ENCODE measurements at places on chromosomes 11 and 22. TPM values are rescaled to one million over a fixed set of nuclear protein-coding genes. Genes with fewer than 3 reads are reported as not detected.

TSPAN32 gene
- polyA plus RNA-seq: 82.5 TPM

MMP7 gene
- polyA plus RNA-seq: not detected

NAGA gene
- 200 TPM for polyA plus RNA-seq

SYCE3 gene
- 1.9 TPM for polyA plus RNA-seq

PARVA gene
- polyA plus RNA-seq: not detected

SCUBE1 gene
- polyA plus RNA-seq: 0.26 TPM

EED gene
- polyA plus RNA-seq: 17.8 TPM

ISX gene
- not detected for polyA plus RNA-seq

MMP13 gene
- not detected for polyA plus RNA-seq

KRTAP5-11 gene
- polyA plus RNA-seq: not detected

HORMAD2 gene
- polyA plus RNA-seq: not detected

SCYL1 gene
- 29.7 TPM for polyA plus RNA-seq

INPP5J gene
- polyA plus RNA-seq: not detected

LMO2 gene
- polyA plus RNA-seq: 140 TPM

PIWIL4 gene
- 1.1 TPM for polyA plus RNA-seq

OR56A1 gene
- not detected for polyA plus RNA-seq

FHIP1B gene
- 14.2 TPM for polyA plus RNA-seq

P4HA3 gene
- polyA plus RNA-seq: 0.04 TPM

APOA1 gene
- polyA plus RNA-seq: not detected

GAL3ST1 gene
- polyA plus RNA-seq: not detected

CNTF gene
- not detected for polyA plus RNA-seq

NPAS4 gene
- not detected for polyA plus RNA-seq

AIFM3 gene
- polyA plus RNA-seq: 40.9 TPM

LTBP3 gene
- 26.9 TPM for polyA plus RNA-seq

FAM181B gene
- not detected for polyA plus RNA-seq

MMP10 gene
- not detected for polyA plus RNA-seq

FBLN1 gene
- polyA plus RNA-seq: not detected

ZNF408 gene
- polyA plus RNA-seq: 4.2 TPM

OR51B4 gene
- polyA plus RNA-seq: not detected

PYGM gene
- 1.3 TPM for polyA plus RNA-seq

KRTAP5-1 gene
- polyA plus RNA-seq: not detected

ZNRD2 gene
- 48.5 TPM for polyA plus RNA-seq

Data from CD14-positive monocyte (primary cell).